DMS153 (cell line): ENCODE measurements at places on chromosomes 1 and 21.

DNA sequence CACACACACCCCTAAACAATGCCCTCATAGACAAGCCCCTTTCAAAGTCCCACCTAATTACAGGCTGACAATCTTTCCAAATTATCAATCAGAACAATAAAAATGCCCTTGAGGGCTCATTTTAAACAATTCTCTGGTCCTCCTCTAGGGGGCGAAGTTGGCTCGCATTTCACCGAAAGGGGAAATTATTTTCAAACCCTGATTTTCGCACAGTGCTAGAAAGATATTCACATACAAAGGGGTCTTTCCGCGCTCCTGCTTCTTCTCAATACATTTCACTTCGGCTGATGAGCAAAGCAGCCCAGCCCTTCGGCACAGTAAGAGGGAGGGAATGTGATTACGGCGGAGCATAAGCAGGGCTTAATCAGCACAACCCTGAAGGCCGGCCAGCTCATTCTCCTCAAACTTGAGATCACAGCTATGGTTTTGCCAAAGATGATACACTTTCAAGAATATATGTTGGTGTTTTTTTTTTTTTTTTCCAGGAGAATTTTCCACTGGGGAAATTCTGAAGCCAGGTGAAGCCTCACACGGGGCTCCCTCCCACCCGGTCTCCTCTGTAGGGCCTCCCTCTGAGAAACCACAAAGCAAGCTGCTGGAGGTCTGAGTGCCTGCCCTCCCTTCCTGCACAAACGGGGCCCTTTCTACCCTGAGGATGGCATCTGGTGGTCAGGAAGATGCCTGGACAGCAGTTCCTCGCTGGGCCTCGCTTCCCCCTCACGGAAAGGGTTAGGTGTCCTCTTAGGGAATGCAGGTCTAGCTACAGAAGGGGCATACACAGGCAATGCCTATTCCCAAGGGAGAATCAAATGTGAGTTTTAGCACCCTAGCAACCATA, 66.9 kb downstream of the GNG12 start:
- DNase-seq = no peak

- no peak for DNase-seq
These were observed 136.3 kb downstream of the DUSP10 start for GRCh38 chr1:221605569-221605968.

DNA sequence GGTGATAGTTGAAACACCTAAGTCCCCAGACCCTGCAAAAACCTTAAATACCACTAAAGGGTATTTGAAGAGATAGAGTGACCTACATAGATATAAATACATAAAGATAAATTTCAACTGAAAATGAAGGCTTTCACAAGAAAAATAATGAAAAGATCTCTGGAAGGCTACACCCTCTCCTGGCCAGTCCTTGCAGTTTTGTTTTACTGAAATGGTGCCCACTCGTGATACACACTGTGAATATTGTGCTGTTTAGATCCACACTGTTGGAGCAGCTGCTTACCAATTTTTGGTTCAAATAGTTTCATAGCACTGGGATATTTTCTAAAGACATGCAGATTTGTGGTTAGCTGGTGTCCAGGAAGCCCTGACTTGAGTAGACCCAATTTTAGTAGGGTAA, 31.5 kb upstream of the RNF187 start:
- no peak for DNase-seq

DNA sequence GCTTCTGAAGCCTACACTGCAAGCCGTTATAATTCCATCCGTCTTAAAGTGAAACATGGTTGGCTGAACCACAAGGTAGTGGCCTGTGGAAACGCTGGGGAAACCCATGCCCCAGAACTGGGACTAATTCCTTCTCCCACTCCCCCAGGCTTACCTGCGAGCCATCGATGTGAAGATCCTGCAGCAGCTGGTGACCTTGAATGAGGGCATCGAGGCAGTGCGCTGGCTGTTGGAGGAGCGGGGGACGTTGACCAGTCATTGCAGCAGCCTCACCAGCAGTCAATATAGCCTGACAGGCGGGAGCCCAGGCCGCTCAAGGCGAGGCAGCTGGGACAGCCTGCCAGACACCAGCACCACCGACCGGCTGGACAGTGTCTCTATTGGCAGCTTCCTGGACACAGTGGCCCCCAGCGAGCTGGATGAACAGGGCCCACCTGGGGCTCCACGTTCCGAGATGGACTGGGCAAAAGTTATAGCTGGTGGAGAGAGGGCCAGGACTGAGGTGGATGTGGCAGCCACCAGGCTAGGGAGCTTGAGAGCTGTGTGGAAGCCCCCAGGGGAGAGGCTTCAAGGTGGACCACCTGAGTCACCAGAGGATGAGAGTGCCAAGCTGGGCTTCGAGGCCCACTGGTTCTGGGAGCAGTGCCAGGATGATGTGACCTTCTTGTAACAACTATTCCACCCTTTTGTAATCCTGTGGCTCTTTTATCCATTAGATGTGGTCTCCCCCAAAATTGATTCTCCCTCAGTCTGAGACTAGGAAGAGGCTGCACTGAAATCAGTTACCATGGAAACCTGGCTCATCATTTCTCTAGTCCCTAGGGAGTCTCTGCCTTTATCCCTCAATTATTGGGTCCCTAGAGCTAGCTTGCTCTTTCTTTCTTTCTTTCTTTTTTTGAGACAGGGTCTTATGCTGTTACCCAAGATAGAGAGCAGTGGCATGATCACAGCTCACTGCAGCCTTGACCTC, 16.7 kb downstream of the LURAP1 start:
- no peak for DNase-seq

DNA sequence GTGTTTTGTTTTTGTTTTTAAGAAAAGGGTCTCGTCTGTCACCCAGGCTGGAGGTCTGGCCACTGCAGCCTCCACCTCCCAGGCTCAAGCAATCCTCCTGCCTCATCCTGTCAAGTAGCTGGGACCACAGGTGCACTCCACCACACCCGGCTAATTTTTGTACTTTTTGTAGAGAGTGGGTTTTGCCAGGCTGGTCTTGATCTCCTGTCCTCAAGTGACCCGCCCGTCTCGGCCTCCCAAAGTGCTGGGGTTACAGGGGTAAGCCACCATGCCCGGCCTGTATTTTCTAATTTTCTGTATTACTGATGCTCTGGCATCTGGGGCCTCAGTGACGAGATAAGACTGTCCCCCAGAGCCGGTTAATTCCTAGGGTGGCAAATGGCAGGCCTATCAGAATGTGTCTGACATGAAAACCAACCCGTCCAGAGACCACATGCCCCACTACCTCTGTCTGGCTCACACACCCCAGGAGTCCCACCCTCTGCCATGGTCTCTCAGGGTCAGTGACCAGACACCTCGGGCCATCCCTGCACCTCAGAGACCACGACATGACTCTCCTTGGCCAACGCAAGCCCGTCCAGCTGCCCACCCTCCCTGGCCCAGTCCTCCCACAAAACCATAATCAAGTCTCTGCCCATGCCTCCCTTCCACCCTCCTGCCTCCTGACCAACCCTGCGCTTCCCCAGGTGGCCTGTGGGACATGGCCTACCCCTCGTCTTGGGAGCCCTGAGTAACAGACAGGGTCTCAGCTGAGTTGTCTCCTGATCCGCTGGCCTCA, 12.5 kb downstream of the NPHP4 start:
- no peak for DNase-seq

DNA sequence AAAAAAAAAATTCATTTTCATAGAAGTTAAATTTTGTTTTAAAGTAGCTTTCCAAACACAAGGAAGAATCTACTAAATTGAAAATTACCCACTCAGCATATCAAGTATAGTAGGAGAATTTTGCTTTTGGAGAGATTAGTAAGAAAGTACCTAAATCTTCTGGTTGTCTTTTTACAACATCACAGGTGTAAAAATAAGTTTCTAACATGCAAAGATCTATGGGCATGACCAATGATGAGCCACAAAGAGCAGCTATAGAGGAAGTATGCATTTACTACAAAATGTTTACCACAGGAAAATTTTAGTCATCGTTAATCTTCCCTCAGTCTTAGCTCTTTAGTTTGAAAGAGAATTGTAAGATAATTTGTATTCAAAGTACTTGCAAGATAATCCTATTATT, 28.1 kb downstream of the ANGPTL3 start:
- no peak for DNase-seq

DNA sequence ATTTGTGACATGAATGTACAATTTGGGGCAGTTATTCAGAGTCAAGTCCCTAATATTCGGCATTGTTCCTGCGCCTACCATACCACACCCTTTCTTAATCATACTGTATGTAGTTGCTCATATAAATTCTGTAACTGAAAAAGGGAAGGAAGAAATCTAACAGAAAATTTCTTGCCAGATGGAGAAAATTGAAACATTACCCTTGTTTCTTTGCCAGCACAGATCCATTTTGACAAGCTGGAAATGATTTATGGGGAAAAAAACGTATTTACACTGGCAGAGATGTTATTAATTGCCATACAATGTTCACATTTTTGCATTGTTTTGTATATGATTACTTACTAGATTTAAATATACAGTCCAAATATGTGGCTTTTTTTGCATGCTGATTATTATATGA, 363.8 kb upstream of the PKN2 start:
- DNase-seq = no peak
